ENCODE measurements at places on chromosomes 5 and 9.
A peak's percentile ranks its signal among the peaks of the same experiment; 100 is the strongest.

DNA sequence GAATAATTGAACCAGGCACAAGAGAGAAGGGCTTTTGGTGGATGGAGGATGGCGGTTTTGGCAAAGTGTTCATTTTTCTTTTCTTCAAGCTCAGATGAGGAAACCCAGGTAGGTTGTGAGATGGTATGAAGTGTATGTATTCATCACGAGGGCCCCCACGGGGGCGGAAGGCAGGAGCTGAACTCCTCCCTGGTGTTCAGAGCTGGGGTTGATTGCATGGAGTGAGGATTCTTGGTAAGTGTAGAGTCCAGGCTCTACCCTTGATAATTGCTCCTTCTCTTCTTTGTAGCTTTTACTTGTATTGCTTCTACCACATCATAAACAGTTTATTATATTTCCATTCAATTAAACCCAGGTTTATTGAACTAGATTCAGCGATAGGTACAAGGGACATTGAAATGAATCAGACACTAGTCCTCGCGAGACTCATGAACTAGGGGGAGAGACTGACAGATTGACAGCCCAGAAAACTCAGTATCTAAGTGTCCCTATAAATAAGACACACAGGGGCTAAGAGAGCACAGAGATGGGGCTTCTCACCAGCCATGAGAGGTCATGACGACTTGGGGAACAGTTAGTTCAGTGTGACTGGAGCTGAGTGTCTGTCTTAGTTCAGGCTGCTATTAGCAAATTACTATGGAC, 116.7 kb upstream of the KLF4 start:
- DNase-seq = no peak

DNA sequence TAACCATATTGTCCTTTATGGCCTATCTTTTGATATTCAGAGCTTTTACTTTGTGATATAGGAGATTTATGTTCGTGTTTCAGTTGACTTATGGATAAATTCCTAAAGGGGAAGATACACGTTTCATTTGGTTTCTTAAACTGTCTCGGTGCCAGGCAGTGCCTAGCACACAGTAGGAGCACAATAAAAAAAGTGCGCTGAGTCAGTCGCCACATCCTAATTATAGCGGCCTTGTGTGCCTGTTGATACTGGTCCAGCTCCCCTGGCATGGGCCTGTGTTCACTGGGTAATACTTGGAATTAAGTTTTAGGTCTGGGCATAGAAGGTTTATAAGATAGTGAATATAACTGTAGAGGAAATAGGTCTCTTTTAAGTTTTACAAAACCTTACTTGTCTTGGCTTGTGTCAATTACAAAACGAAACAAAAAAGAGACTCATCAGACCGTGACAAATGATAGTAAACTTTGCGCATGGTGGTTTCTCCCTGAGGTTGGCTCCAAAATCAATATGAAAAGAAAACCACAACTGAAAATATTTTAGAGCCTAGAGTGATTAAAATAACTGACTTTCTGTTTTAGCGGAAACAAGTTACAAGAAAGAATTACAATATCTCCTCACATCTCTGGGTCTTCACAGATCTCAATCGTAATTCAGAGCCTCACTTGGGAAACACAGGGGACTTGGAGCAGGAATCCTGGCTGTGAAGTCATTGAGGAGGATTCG, 84.8 kb downstream of the MVB12B start:
- peak; percentile 73 for DNase-seq

- no peak for DNase-seq
Measured at GRCh38 chr9:131578021-131578420, 32.7 kb downstream of the PRRT1B start.

- DNase-seq = no peak
Measured at GRCh38 chr9:33372900-33373299, 29.5 kb downstream of the AQP7 start.

DNA sequence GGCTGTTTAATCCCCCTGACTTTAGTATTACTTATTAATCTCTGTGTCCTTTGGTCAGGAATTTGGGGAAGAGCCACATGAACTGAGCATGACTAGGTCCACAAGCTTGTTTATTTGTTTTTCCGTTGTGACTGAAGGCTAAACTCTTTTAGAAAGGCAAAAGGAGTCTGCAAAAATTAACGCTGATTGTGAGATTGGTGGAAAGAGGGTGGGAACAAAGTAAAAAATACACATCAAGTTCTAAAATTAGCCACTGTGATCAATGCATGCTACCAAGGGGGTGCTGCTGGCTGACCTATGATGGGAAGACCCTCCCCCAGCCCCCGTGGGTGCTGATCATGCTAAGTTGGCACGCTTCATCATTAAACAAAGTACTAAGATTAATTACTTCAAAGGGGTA, 356.8 kb downstream of the ADGRV1 start:
- DNase-seq = no peak

DNA sequence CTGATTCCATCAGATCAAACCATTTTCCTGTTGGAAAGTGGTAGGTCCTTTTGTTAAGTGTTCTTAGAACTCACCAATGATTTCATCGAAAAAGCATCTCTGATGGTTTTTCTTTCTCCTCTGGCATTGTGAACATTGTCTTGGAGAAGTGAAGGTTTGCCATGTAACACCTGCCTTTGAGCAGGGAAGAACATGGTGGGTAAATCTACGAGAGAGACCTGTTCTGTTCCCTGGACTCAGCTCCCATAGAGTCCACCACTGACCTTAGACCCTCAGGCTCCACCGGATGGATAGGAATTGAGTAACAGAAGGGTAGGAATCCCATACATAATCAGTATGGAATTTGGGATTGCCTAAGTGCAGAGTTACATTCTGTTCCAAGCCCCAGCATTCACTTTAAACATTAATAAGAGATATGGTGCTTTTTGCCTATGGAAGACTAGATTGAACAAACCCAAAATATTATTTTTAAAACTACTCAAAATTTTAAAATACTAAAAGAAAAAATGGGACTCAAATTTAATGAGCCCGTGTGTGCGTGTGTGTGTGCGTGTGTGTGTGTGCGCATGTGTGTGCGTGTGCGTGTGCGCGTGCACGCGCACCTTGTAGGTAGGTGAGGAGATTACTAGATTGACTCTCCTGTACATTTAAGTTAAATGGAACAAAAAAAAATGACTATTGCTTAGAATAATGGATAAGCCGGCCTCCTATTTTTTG, 92.0 kb downstream of the C9orf152 start:
- DNase-seq = no peak

GRCh38 chr9:106880081-106880480, 17.1 kb downstream of the ZNF462 start:
- DNase-seq = no peak

- DNase-seq = no peak
Measured at GRCh38 chr9:125749287-125749935, 2.2 kb downstream of the PBX3 start.

All from naive thymus-derived CD8-positive, alpha-beta T cell (primary cell).